ENCODE measurements at places on chromosomes 4 and X.

GRCh38 chrX:147570483-147570882 is 341.2 kb upstream of the FMR1 start:
- no peak for DNase-seq

DNA sequence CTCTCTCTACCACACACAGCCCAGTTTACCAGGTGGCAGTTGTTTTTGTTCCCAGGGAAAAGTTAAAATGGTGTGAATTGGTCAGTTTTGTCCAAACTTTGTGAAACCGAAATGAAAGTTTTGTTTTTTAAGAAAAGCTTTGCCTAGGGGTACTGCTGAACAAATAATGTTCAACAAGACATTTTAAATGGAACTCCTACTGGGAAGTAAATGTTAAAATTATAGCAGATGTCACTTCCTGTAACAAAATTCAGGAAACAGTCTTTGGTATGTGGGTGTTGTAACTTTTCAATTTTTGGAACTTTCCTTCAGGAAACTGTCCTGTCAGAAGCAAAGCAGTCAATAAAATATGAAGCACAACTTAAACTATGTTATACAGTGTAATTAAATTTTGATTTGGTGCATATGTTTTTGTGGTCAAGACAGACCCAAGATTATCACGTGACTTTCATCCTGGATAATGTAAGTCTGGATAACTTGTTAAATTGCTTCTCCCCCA is 79.5 kb downstream of the AFF1 start:
- DNase-seq: no peak

- DNase-seq: no peak
These were observed 646 bp downstream of the ABCB7 start for GRCh38 chrX:75155447-75155826.

DNA sequence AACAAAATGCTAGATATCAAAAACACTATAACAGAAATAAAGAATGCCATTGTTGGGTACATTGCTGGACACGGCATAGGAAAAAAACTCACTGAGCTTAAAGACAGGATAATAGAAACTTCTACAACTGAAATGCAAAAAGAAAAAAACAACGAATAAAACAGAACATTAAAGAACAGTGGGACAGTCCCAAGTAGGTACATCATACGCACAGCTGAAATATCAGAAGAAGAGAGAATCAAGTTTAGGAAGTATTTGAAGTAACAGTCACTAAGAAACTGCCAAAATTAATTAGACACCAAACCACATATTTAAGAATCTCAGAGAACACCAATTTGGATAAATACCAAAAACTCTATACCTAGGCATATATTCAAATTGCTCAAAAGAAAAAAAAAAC is 19.2 kb downstream of the RAB28 start:
- no peak for DNase-seq

- no peak for DNase-seq
These were observed 108.7 kb upstream of the PLS3 start for GRCh38 chrX:115452251-115452650.

DNA sequence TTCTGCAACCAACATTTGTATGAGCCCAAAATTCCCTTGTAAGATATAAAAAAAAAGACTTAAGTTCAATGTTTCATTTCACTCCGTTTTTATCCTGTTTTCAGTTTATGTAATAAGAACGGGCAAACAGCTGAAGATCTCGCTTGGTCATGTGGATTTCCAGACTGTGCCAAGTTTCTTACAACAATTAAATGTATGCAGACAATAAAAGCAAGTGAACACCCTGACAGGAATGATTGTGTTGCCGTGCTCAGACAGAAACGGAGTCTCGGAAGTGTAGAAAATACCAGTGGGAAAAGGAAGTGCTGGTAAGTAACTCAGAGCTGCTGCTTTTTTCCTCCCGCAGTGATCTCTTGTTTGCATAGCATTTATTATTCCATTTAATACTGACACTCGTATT is 2.8 kb downstream of the ANKRD37 start:
- DNase-seq: no peak

GRCh38 chr4:6227412-6228157 is 27.2 kb upstream of the JAKMIP1 start:
- no peak for DNase-seq

DNA sequence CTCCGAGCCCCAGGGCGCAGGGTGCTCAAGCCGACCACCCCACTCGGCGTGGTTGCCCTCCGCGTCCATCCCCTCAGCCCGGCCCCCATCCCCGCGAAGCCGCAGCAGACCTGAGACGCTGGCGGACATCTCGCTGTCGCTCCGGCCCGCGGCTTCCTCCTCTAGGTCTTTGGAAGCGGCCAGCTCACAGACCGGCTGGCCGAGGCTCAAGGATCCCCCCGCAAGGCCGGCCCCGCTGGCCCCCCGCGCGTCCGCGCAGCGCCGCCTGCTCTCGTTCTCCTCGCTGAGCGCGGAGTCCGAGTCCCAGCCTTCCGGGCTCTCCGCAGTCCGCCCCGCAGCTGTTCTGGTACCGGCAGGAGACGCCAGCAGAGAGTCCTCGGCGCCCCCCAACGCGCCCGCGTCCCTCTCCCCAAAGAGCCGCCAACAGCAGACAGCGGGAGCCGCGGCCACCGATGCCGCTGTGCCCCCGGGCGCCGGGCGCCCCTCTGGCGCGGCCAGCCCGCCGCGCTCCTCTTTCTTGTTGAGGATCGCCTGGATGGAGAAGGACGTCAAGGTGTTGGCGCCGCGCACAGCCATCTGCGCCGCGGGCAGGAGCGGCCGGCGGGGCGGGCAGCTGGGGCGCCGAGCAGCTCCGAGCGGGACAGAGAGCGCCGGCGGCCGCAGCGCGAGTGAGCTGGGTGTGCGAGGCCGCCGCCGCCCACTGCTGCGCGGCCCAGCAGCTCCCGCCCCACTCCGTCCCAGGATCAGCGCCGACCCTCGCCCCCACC is at the start of gene NKX3-2:
NKX3-2 (minus strand) TSS at position 670 of the 767 bp plus-strand sequence; CDS start at position 576, 94 bp downstream.
- no peak for DNase-seq

DNA sequence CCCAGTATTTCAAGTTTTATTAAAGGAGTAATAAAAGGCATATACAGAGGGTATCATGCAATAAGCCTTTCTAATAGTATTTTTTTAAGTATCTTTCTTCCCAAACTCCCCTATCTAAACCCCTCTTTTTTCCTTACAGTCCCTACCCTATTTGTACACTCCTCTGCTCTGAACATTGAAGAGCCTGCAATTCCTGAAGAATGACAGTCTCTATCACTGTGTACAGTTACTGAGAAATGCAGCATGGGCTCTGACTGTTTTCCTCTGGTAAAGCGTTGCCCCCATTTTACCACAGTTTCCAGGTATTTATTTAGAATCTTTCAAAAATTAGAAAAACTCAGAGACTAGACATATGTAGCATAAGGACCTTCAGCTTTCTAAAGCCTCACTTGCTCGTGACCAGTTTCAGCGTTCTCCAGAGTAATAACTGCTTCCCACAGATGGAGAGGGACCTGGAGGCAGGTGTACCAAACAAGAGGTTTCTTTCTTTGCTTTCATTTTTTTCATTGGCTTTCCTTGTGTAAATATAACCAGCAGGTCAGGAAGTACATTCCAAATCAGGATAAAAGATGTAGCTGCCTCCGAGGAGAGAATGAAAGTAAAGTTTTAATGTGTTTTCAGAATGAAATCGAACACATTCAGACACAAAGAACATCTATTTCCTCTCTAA is 230.8 kb downstream of the CFAP299 start:
- DNase-seq: no peak

DNA sequence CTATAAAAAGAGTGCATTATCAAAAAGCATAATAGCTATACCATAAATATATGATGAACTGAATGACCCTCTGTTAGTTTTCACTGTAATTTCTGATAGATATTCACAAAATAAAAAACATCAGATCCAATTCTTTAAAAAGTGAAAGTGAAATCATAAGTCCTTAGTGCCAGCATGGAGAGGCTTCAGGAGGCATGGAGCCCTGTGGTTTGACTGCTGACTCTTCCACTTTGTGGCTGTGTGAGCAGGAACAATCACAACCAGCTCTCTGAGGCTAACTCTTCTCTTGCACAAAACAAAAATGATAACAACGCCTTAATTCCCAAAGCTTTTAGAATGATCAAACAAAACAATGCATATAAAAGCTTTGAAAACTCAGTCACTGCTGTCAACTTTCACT is 1143.9 kb downstream of the PDHA2 start:
- no peak for DNase-seq

DNA sequence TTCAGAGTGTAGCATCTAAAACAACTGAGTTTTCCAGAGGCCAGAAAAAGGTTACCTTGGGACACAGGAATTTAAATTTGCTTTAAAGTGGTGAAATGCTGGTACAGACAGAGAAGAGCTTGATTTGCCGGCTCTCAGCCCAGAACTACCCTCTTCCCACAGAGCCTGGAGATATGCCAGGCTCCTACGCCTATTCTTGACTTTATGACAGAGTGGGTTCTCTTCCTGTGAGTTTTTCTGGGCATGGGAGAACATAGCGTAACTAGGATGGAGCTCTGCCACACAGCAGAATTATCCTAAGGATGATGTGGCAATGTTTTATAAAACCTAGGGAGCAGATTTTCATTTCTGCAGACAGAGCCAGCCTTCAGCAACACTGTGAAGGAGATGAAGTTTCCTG is 241.8 kb downstream of the GRIA3 start:
- no peak for DNase-seq

DNA sequence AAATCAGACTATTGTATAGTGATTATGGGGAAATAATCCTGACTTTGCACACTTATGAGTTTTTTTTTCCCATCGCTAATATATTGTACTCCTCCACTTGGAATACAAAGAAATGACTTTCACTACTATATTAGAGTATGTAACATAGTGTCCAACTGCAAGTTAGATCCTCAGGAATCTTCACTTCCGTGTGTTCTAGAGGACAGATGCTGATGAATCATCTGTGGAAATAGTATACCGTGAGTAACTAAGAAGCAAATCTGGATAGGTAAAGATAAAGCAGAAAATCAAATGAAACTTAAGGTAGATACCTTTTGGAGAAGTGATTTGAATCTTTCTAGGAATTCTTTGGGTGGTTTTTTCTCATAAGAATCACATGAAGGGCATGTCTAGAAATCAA is 8.3 kb downstream of the IL21 start:
- no peak for DNase-seq

GRCh38 chr4:39621582-39621981 is 17.1 kb downstream of the SMIM14 start:
- no peak for DNase-seq

GRCh38 chr4:151173871-151174270 is 74.4 kb downstream of the RPS3A start:
- DNase-seq: no peak

GRCh38 chr4:55172694-55173287 is 47.4 kb upstream of the KDR start:
- no peak for DNase-seq

DNA sequence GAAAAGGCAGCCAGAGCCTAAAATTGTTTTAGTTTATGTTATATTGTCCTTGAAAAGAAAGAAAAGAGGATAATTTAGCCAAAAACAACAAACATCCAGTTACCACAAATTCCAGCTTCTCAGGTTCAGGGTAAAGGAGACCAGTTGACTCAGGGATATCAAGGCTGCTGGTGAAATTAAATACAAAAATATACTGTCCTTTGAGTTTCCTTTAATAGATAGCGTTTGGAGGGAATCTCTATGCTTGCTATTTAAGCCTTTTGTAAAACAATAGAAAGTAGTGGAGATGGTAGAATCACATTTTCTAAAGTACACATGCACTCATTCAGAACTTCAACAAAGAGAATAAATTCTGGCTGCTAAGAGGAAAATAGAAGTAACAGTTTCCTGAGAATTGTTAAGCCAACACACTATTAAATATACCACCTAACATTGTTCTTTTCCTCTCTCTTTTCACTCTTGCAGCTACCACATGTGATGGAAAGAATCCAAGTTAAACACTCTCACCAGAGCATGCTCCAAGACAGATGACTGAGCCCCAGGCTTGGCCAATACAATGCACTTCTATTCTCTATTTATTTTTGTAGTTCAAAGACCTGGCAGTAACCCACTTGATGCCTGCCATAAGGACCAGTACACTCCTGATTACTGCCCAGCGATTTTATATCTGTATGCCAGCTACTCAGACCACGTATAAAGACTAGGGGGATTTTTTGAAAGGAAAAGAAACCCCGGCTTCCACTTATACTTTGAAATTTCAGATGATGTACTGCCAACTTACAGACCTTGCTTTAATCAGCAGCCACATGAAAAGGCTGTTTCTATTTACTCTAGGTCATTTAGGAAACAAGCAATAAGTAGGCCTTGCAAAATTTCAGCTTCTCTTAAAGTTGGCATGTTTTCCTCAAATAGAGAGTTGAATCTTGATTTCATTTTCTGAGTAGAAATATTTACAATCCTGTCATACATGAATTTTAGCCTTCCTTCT is 756.9 kb downstream of the FAT4 start:
- DNase-seq: no peak

DNA sequence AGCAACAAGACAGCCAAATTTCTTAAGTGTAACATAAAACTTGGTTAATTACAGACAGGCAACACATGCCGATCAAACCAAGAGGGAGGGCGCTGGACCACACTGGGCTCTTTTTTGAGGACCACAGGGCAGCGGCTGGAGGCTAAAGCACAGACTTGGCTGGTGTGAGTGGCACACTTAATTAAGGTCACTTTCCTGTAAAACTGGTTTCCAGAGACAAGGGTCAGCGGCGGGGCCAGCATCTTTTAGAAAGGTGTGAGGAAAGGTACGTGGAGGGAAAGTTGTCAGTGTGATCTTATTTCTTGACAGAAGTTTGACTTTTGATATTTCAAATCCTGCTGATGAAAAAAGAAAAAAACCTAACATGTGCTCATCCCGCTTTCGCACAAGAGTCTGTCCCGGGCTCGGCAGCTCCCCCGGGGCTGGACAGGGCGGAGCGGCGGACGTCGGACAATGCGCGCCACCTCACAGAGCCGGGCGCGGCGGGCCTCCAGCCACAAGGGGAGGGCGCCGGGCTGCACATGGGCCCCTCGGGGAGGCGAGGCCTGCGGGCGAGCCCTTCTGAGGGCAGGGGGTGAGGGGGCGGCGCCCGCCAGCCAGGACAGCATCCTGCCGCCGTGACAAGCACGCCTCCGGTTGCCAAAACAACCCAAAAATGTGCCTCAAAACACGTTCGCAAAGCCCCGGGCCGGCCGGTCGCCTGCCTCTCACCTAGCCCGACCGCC is 660 bp upstream of the HSPA4L start:
- DNase-seq: no peak

- no peak for DNase-seq
These were observed 129.1 kb downstream of the SHROOM4 start for GRCh38 chrX:50684871-50685270.

DNA sequence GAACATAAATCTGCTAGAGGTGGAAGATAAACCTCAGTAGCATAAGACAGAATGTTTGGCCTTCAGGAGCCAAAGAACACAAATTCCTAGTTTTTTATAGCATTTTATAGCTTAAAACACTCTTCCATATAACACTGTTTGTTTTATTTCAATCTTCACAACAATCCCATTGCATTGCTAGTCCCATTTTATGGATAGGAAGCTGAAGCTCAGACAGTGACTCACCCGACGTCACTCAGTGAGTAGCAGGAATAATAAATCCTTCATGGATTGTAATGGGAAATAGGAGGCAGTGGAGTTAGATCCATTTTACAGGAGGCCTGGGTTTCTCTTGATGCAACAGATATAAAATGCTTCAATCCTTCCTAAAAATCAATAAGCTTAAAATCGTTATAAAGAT is 217.5 kb downstream of the RAB28 start:
- DNase-seq: no peak

- DNase-seq: no peak
These were observed 125.0 kb downstream of the SPCS3 start for GRCh38 chr4:176444741-176445140.
